ENCODE measurements at places on chromosomes 6 and 20.

- no peak for DNase-seq
These were observed 17.4 kb downstream of the SIM1 start for GRCh38 chr6:100447081-100447899.

- DNase-seq: no peak
These were observed 58.9 kb upstream of the RREB1 start for GRCh38 chr6:7048894-7049293.

- peak; percentile 85 for DNase-seq
These were observed 195.0 kb upstream of the CEP162 start for GRCh38 chr6:84422380-84422968.

- peak; percentile 76 for DNase-seq
These were observed 35.2 kb upstream of the OVOL2 start for GRCh38 chr20:18092890-18093289.

- DNase-seq: no peak
These were observed 10.8 kb upstream of the MICAL1 start for GRCh38 chr6:109466212-109466923.

- no peak for DNase-seq
These were observed 89.6 kb downstream of the RIPOR3 start for GRCh38 chr20:50601511-50602431.

DNA sequence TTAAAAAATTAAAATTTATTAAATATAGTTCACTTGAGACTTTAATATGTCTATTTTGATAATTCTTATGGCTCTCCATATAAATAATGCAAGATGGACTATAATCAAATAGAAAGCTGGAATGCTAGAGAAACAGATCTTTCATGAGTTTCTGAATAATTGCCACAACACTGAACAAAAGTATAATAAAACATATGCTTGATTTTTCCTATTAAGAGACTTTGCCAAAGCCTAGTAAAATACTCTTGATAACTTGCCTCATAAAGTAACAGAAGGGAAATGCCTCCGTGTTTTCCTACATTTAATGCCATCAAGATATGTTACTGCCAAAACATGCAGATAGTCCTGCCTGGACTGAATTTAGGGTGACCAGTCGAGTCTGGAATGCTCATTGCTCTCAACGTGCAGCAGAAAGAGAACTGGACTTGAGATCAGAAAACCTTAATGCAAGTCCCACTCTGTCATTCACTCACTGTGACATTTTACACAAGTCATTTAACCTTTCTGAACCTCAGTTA, 153.2 kb downstream of the AIG1 start:
- no peak for DNase-seq

DNA sequence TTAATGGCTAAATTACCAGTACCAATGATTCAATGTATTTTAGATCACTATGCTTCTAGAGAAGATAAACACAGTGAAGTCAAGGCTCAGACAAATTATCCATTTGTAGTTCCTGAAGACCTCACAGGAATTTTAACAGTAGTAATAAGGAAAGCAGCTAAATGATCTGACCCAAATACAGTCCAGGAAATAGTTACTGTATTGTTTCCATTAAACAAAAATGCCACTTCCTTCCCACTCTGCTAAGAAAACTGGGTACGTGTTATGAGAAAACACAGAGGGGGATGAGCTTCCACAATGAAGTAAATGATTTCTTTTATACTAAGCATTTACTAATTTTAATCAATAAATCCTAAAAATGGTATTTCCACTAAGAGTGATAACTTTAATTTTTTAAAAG, 127.9 kb downstream of the CDK19 start:
- no peak for DNase-seq

DNA sequence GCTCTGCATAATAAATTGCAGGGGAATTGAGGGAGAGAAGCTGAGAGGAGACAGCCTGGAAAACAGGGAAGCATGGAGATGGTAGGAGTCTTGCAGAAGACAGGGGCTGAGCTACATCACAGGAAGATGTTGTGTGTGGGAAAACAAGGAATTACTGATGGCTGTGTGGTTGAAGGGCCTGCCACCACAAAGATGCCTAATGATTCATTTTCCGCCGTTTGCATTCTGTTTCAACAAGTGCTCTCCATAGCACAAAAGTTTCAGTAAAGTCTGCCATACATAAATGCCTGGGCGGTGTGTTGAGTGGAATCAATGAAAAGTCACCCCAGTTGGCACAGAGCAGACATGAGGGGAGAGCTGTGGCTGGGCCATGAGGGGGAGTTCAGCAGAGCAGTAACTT, 5.6 kb upstream of the KLHL31 start:
- no peak for DNase-seq

GRCh38 chr6:47160702-47161101, 118.6 kb upstream of the ADGRF1 start:
- DNase-seq: no peak

DNA sequence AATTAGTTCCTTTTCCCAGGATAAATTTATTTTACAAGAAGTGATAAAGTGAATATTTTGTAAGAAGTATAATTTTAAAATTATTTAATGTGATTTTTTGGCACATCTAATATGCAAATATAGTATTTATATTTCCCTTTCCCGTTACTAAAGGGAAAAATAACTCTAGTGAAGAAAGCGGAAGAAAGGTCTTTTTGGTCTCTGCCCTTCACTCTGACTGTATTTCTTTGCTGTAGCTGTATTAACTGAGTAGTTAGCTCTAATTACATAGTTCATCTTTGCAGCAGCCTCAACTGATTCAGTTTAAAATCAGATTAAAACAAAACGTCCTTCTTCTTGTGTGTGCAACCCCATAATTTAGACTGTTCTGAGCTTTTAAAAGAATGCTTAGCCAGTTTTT, 57.4 kb upstream of the RNF144B start:
- DNase-seq: no peak

DNA sequence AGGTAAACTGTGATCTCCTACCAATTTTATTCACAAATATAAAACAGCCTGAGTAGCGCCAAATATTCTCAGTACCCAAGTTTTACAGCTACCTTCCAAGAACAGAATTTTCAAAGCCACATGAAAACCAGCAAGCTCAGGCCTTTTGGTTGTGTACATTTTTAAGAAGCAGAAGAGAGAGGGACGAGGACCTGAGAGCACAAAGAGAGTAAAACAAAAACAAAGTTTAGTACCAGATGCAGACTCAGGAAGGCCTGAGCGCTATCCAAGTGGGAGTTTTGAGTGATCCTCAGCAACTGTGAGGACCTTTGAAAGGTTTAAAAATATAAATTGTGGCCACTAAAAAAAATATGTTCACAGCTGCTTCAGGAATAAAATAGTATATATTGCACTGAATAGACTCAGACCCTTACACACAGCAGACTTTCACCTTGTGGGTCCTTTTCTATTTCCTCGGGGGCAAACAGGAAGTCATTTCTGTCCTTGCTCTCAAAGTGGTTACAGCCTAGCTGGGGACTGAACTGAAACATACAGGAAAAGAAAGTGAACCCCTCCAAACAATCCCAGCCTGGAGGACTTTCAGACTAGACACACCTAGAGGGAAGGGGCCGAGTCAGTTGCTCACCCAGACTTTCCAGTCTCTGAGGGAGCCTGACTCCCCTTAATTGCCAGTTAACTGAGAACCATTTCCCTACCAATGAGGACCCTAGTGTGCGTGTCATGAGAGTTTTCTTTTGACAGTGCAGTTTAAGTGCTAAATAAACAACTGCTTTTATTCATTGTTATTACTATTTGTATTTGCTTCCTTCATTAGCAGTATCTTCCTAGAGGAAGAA, 48.5 kb upstream of the NT5E start:
- no peak for DNase-seq

DNA sequence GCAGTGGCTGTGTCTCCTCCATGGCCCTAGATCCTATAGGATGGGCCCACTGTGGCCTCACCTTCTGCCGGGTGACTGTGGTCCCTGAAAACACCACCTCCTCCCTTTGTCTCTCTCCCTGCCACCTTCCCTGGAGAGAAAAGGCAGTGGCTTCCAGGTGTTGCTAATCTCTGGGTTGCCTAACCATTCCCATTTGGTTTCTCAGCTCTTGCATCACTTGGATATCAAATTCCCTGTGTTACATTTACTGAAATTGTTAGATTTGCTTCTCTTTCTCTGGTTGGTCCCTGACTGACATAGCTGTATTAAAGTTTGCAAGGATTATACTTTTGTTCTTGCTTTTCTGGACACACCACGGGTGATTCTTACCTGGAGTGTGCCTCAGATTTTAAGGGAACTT, 9.3 kb upstream of the ZFP64 start:
- no peak for DNase-seq

GRCh38 chr6:29661071-29661470, 4.2 kb downstream of the MOG start:
- no peak for DNase-seq

DNA sequence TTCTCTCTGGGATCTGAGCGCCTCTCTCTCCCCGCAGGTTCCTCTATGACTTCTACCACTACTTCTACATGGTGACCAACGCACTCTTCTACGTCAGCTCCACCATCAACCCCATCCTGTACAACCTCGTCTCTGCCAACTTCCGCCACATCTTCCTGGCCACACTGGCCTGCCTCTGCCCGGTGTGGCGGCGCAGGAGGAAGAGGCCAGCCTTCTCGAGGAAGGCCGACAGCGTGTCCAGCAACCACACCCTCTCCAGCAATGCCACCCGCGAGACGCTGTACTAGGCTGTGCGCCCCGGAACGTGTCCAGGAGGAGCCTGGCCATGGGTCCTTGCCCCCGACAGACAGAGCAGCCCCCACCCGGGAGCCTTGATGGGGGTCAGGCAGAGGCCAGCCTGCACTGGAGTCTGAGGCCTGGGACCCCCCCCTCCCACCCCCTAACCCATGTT, 36.3 kb upstream of the MRGBP start:
- DNase-seq: no peak

DNA sequence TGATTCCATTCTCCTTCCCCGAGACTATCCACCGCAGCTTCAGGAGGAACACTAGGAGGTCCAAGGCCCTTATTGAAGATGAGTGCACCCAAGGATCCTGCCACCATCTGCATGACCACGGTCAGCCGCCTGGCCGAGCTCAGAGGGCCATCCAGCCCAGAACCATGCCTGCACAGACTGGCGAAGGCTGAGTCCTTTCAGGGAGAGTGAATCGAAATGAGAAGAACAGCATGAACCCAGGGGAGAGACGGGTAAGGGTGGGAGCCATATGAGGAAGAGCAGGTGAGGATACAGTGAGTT, 26.3 kb downstream of the SERPINB6 start:
- peak; percentile 77 for DNase-seq

GRCh38 chr20:47343007-47343472, 13.5 kb downstream of the ZMYND8 start:
- no peak for DNase-seq

GRCh38 chr6:150922137-150922536, 56.6 kb downstream of the MTHFD1L start:
- DNase-seq: peak; percentile 36

- DNase-seq: no peak
These were observed 55.3 kb upstream of the ADTRP start for GRCh38 chr6:11833626-11834592.

All from osteocyte (in vitro differentiated cells).